ENCODE measurements at places on chromosomes 13 and 19.

GRCh38 chr13:95703576-95703975 lies 26.6 kb downstream of the DNAJC3 start:
- H3K27ac ChIP-seq, result no peak overlapping the region
- no peaks in the 10 kb centered on the region for H3K4me1 ChIP-seq
- no peaks in the 10 kb centered on the region for H3K27me3 ChIP-seq
- no peak overlapping the region for H3K4me3 ChIP-seq
- DNase-seq, result no peak
- H3K36me3 ChIP-seq, result no peaks in the 10 kb centered on the region

GRCh38 chr13:19155321-19155861 lies 26.2 kb downstream of the TUBA3C start:
- H3K4me1 ChIP-seq, result no peaks in the 10 kb centered on the region
- H3K4me3 ChIP-seq, result no peak overlapping the region
- no peak overlapping the region for H3K27ac ChIP-seq
- H3K36me3 ChIP-seq, result no peaks in the 10 kb centered on the region
- no peaks in the 10 kb centered on the region for H3K27me3 ChIP-seq

GRCh38 chr13:29619995-29620394 lies 24.5 kb upstream of the SLC7A1 start:
- no peak for DNase-seq
- no peak overlapping the region for H3K27ac ChIP-seq
- no peaks in the 10 kb centered on the region for H3K36me3 ChIP-seq

GRCh38 chr13:36674337-36675212 lies 755 bp downstream of the SERTM1 start:
- no peak for DNase-seq
- H3K4me3 ChIP-seq, result no peak overlapping the region
- no peaks in the 10 kb centered on the region for H3K36me3 ChIP-seq
- H3K4me1 ChIP-seq, result no peaks in the 10 kb centered on the region
- no peak overlapping the region for H3K27ac ChIP-seq

GRCh38 chr19:19335408-19336158 lies 15.0 kb downstream of the MAU2 start:
- H3K4me3 ChIP-seq, result no peak overlapping the region
- H3K36me3 ChIP-seq, result peaks cover 11% of the 10 kb centered on the region
- DNase-seq, result no peak
- H3K27ac ChIP-seq, result no peak overlapping the region

DNA sequence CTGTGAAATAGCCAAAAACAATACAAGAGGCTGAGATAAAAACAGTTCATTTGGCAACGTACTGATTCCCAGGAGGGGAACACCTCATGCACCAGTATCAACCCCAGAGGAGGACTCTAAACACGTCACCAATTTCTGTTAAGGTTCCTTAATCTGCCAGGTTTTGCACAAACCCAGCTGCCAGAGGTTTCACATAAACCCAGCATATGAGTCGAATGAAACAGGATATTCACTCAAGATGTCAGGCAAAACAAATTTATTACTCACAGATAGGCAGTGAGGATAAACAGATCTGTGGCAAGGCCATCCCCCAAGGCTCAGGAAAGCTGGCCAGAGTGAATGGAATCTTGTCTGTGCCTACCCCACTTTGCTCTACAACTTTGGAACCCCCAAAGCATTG lies 210.9 kb downstream of the GPC5 start:
- no peak overlapping the region for H3K4me3 ChIP-seq
- no peak for DNase-seq
- H3K36me3 ChIP-seq, result no peaks in the 10 kb centered on the region
- H3K4me1 ChIP-seq, result no peaks in the 10 kb centered on the region

GRCh38 chr19:2906631-2907195 lies 6.0 kb downstream of the ZNF57 start:
- no peaks in the 10 kb centered on the region for H3K27me3 ChIP-seq
- no peaks in the 10 kb centered on the region for H3K36me3 ChIP-seq
- DNase-seq, result no peak
- no peak overlapping the region for H3K4me3 ChIP-seq
- H3K4me1 ChIP-seq, result no peaks in the 10 kb centered on the region

GRCh38 chr19:18657590-18658365 lies 20.9 kb downstream of the KLHL26 start:
- H3K27ac ChIP-seq, result no peak overlapping the region
- H3K36me3 ChIP-seq, result no peaks in the 10 kb centered on the region
- DNase-seq, result no peak

DNA sequence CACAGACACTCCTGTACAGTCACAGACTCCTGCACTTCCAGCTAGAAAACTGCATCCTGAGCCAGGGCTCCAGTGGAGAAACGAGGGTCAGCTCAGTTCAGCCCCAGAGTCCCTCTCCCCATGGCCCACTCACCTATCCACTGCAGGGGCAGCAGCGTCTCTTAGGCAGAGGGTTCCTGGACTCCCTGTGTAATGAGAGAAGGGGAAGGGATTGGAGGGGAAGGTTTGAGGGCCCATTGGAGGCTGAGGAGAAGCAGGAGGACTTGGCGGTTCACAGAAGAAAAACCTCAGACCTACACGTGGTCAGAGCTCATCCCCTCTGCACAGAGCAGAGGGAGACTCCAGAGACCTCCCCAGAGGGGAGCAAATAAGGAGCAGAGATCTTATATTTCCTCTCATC lies 9.2 kb upstream of the CEACAM18 start:
- H3K36me3 ChIP-seq, result no peaks in the 10 kb centered on the region
- no peak overlapping the region for H3K4me3 ChIP-seq
- no peak for DNase-seq
- no peaks in the 10 kb centered on the region for H3K4me1 ChIP-seq

DNA sequence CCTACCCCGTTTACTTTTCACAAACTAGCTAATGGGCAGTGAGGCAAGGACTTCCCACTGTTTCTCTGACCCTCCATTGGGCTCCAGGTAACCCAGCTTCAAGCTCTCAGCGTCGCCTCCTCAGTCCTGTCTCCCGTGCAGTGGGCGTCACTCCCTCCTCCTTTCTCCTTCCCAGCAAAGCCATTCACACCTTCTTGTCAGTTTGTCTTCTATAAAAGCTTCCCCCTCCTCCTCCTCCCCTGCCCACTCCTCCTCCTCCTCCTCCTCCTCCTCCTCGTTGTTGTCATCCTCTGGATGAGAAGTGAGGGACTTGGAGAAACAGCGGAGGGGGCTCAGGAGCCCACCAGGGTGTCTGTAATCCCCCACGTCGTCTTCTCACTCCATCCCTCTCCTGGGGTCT lies 1.7 kb upstream of the GALP start:
- no peaks in the 10 kb centered on the region for H3K36me3 ChIP-seq
- no peaks in the 10 kb centered on the region for H3K4me1 ChIP-seq
- H3K27me3 ChIP-seq, result peaks cover 9% of the 10 kb centered on the region
- H3K27ac ChIP-seq, result no peak overlapping the region

DNA sequence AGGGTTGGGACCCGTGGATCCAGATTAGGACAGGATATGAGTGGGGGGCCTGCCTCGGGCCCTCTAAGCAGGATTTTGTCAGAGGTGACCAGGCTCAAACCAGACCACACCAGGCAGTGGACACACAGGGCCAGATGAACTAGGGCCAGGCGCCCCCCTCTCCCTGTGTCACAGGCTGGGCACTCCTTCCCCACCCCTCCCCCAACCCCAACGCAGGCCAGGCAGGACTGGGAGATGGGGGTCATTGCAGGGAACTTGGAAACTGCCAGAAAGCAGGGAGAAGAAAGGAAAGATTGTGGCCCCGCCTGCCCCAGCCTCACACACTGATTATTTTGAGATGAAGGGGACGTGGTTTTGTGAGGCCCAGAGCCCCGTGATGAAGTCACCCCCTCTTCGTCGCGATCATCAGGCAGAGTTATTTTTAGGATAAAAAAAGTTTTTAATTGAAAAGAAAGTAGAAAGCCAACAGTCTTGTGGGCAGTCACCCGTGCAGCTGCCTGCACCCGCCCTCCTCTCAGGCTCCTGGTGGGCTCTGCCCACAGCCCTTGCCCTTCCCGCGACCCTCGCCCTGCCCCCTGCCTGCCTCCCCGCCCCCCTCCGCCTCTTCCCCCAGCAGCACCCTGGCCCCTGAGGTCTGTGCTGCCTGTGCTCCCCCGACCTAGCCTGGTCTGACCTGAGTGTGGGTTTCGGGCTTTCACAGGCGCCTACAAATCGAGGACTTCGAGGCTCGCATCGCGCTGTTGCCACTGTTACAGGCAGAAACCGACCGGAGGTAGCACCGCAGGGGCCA lies 1.9 kb upstream of the YJEFN3 start:
- H3K4me1 ChIP-seq, result no peaks in the 10 kb centered on the region
- no peaks in the 10 kb centered on the region for H3K27me3 ChIP-seq
- H3K36me3 ChIP-seq, result no peaks in the 10 kb centered on the region
- DNase-seq, result no peak

DNA sequence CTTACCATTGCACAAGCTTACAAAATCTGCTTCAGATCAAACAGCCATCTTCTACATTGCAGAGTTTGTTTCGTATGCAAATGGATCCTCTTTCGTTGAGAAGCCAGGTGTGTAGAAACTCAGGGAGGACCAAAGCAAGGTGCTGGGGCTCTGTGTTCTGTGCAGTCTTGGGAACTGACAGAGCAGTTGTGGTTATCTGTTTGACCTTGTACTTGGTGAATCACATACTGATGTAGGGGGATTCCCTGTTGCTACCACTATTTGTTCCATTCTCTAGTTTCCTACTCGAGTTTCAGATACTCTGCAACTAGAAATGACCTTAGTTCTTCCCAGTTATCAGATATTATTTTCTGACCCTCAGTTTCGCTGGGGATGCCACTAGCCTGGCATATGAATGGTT lies 95.2 kb upstream of the CLDN10 start:
- H3K36me3 ChIP-seq, result no peaks in the 10 kb centered on the region
- no peak overlapping the region for H3K4me3 ChIP-seq

DNA sequence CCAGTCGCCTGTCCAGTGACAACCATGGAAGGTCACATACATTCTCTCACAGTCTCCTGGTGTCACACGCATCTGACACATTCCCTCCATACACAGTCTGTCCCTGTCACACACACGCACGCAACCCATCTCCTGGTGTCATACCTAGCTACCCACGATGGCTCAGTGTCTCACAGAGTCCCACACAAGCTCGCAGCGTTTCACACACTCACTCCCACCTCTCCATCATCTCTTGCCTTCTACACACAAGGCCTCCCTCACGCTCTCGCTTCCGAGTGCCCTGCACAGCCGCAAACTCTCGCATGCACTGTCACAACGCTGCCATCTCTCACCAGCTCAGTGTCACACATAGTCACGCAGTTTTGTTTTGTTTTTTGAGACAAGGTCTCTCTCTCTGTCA lies 1.2 kb upstream of the GNG8 start:
- H3K27ac ChIP-seq, result no peak overlapping the region
- H3K36me3 ChIP-seq, result no peaks in the 10 kb centered on the region
- peaks cover 19% of the 10 kb centered on the region for H3K4me1 ChIP-seq
- peaks cover 36% of the 10 kb centered on the region for H3K27me3 ChIP-seq

- no peak overlapping the region for H3K27ac ChIP-seq
- H3K4me1 ChIP-seq, result no peaks in the 10 kb centered on the region
- no peaks in the 10 kb centered on the region for H3K36me3 ChIP-seq
- DNase-seq, result no peak
These were observed 191.1 kb downstream of the RGCC start for GRCh38 chr13:41648314-41648935.

DNA sequence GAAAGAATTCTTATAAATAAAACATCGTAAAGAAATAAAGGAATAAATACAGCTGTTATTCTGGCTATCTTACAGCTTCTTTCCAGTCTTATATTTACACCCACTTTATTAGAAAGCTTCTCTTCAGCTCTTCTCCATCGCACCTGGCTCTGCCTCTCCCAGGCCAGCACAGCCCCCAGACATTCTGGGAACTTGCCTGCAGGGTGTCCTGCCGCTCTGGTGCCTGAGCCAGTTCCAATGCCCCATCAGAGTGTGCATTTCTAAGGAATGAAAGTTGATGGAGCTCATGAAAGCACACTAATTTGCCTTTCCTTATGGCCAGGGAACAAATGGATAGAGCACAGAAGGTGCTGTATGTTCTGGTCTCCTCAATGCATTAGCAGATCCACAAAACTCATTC lies 68.7 kb downstream of the MIPEP start:
- H3K27me3 ChIP-seq, result no peaks in the 10 kb centered on the region
- H3K36me3 ChIP-seq, result no peaks in the 10 kb centered on the region
- H3K27ac ChIP-seq, result no peak overlapping the region
- H3K4me1 ChIP-seq, result no peaks in the 10 kb centered on the region
- DNase-seq, result no peak

GRCh38 chr13:33194820-33195692 lies 90.5 kb downstream of the STARD13 start:
- H3K27ac ChIP-seq, result peak overlapping the region; percentile 35
- H3K4me3 ChIP-seq, result no peak overlapping the region
- no peaks in the 10 kb centered on the region for H3K4me1 ChIP-seq
- no peaks in the 10 kb centered on the region for H3K27me3 ChIP-seq
- no peak for DNase-seq
- H3K36me3 ChIP-seq, result no peaks in the 10 kb centered on the region

DNA sequence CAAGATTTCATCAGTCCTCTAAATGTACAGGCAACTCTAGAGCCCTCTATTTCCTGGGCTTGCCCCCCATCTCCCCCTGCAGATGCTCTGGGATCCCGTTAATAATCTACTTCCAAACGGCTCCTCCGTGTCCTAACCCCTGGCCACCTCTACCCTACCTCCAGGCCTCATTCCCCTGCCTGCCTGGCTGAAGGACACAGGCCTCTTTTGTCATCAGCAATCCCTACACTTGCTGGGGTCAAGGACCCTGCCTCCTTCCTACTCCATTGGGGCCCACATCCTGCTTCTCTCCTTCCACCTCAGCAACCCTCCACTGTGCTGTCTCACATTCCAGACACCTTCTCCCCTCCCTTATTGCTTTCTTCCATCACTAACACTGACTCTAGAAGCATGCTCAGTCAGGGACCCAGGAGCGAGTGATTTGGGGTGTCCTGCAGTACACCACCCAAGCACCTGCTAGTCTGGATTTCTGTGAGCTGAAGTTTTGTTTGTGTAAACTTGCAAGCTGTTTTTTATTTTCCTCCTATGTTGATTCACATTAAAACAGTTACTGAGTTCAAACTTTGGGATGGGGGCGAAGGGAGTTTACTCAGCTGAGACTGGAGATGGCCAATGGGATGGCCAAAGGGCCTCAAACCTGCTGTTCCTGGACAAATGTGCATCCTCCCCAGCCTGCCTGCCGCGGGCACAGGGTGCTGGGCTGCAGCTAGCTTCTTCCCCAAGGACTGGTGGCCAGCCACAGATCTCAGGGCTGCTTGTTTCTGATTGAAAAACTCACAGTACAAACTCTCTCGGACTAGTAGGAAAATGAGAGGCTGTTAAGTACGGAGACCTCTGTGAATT lies 314.7 kb downstream of the FOXO1 start:
- no peak overlapping the region for H3K27ac ChIP-seq
- no peaks in the 10 kb centered on the region for H3K4me1 ChIP-seq
- H3K36me3 ChIP-seq, result no peaks in the 10 kb centered on the region
- DNase-seq, result no peak

GRCh38 chr19:28730791-28731512 lies 482.0 kb downstream of the UQCRFS1 start:
- no peak for DNase-seq
- H3K27me3 ChIP-seq, result peaks cover 15% of the 10 kb centered on the region
- peaks cover 4% of the 10 kb centered on the region for H3K4me1 ChIP-seq
- H3K27ac ChIP-seq, result no peak overlapping the region
- no peak overlapping the region for H3K4me3 ChIP-seq

GRCh38 chr13:72643311-72643989 lies 84.0 kb downstream of the MZT1 start:
- H3K4me3 ChIP-seq, result no peak overlapping the region
- H3K36me3 ChIP-seq, result no peaks in the 10 kb centered on the region
- peak; percentile 75 for DNase-seq
- H3K27ac ChIP-seq, result no peak overlapping the region
- H3K27me3 ChIP-seq, result no peaks in the 10 kb centered on the region

Data from colonic mucosa (tissue), 4 donors.